ENCODE measurements at places on chromosomes 7 and 10.

- DNase-seq = no peak
Measured at GRCh38 chr10:3532644-3533043, 252.4 kb downstream of the KLF6 start.

DNA sequence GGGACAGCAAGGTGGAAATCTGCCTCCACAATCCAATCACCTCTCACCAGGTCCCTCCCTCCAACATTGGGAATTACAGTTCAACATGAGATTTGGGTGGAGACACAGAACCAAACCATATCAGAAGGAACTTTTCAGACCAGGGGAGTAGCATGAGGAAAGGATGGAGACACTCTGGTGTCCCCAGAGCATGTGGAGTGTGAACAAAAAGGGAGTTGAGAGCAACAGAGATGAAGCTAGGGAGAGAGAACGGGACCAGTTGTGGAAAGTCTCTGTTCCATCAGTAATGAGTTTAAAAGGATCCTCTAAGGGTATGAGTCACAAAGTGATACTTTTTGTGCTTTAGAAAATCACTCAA lies 382.0 kb downstream of the SFMBT2 start:
- DNase-seq = no peak

DNA sequence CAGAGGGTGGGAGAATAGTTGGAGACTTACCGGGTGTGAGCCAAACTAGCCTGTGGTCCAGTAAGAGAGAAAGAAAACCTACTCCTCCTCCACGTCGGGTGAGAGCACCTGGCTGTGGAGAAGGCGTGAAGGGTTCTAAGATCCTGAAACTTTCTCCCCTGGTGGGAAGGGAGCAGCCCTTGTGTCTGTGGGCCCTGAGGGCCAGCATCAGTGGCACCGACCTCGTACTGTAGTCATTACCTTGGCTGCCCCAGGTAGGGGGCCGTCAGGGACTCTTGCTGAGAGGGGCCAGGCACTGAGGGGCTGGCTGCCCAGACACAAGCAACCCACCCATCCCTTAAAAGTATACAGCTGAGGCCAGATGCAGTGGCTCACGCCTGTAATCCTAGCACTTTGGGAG lies 69.5 kb upstream of the LOXL4 start:
- no peak for DNase-seq

GRCh38 chr10:15214237-15214636 lies 45.7 kb upstream of the NMT2 start:
- no peak for DNase-seq

GRCh38 chr7:131574741-131575140 lies 18.3 kb upstream of the PODXL start:
- DNase-seq = no peak

- no peak for DNase-seq
Measured at GRCh38 chr10:118790058-118790457, 35.3 kb upstream of the CACUL1 start.

DNA sequence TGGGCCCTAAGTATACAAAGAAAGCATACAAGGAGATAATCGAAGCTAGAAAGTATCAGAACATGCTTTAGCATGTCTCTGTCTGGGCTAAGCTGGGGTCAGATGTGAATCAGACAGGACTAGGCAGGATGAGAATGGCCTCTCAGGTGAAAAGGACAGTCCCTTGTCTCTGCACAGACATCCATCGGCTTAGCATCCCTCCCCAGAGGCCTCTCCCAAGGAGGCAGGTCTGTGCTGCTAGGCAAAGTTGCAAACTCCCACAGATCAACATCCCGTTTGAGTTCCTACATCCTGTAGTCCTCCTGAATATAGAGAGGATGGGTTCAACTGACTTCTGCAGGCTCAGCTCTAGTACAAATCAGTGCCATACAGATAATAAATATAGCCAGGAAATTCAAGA lies 24.5 kb downstream of the CHST15 start:
- DNase-seq = no peak

DNA sequence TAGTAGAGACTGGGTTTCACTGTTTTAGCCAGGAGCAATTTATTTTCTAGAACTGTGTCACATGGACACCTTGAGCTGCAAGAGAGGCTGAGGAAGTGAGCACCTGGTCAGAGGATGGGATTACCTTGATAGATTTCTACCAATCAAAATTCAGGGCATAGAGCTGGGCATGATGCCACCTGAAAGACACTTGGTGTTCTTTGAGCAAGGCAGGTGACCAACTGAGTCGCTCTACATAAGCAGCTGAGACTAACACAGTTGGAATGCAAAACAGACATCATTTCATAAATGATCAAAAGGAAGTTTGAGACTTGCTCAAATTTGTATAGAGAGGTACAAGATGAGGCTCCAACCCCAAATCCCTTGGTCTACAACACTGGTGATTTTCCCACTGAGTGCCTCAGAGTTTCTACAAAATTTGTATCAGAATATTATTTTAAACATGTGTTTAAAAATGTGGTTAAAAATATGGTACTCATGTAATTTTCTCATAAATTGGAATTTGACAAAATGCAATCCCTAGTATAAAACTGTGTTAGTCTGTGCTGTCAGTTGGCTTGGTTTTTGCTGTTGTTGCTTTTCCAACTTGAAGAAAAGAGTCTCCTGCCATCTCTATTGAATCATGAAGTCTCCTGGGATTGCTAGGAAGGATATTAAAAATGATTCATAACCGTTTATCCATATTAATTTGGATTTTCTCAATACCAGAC lies 156.4 kb upstream of the MDFIC start:
- DNase-seq = no peak
